ENCODE measurements at places on chromosomes 7 and 10.

GRCh38 chr10:124145109-124145870 is 51.9 kb upstream of the CHST15 start:
- DNase-seq, result no peak

- DNase-seq, result peak; percentile 40
Measured at GRCh38 chr10:119541046-119541445, 1.5 kb downstream of the RGS10 start.

DNA sequence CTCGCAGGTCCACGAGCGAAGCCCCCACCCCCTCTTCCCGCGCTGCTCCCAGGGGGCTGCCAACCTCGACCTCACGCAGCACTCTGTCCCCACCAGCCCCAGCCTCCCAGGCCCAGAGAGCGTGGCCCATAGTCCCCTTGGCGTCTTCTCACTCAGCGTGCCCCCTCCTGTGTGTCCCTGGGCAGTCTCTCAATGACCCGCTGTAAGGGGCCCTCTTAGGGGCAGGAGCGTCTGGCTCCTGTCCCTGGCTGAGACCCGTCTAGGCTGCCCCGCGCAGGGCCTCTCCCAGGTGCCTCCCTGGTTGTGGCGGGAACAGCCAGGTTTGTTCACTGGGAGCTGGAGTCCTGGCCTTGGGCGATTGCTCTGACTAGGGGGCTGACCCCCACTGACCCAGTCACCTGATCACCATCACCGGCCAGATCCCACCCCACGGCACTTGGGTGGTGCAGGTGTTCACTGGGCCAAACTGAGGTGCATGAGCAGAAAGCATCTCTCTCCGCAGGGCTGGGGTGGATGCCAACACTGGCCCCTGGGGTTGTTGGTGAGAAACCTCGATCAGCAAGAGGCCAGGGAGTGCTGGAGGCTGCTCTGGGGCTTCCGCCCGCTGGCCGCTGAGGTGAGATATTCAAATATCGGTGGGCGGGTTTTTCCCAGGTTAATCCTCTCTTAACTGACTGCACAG is 12.6 kb upstream of the WDFY4 start:
- no peak for DNase-seq

- DNase-seq, result no peak
Measured at GRCh38 chr7:155336812-155337602, 39.3 kb downstream of the INSIG1 start.
